ENCODE measurements at places on chromosomes 16 and 17.
A peak's percentile ranks its signal among the peaks of the same experiment; 100 is the strongest.

DNA sequence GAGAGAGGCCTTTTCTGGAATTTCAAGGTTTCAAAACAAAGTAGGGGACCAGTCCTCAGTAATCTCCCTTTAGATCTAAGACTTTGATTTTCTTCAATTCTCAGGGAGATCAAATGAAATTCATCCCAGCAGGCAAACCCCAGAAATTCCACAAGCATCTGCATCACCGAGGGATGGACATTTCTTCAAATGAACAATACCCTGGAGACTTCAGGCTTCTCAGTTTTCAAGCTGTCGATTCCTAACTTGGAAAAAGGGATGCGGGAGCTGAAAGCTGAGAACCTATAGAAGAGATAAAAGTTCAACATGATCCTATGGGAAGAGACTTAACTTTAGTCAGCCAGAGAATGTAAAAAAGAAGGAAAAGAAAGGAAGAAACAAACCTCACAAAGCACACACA is 296.9 kb upstream of the CDH5 start:
- DNase-seq, result no peak

DNA sequence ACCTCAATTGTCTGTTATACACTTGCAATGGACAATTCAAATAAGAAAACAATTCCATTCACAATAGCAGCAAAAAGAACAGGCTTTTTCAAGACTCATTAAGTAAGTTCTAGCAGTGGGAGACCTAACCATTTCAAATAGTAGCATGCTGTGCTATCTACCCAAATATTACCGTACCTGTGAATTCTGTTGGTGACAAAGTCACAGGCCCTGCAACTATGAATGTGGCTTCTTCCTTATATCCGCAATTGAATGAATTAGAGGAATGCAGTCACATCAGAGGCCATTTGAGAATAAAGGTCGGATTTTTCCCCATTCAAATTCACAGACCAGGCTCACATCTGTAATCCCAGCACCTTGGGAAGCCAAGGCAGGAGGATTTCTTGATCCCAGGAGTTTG is 800 bp upstream of the NME4 start:
- DNase-seq, result no peak

- no peak for DNase-seq
These were observed 12.0 kb downstream of the TBC1D16 start for GRCh38 chr17:80023481-80024205.

DNA sequence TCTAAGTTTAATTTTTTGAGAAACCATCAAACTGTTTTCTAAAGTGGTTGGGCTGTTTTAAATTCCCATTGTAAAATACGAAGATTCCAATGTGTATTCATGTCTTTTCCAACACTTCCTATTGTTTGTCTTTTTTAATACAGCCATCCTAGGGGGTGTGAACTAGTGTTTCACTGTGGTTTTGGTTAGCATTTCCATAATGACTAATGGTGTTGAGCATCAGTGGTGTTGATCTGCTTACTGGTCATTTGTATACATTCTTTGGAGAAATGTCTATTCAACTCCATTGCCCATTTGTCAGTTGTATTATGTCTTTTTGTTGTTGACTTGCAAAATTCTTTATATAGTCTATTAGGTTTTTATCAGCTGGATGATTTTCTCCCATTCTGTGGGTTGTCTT is 239.2 kb upstream of the AXIN2 start:
- DNase-seq, result no peak

GRCh38 chr17:73096211-73096610 is 3.7 kb upstream of the SLC39A11 start:
- DNase-seq, result no peak

DNA sequence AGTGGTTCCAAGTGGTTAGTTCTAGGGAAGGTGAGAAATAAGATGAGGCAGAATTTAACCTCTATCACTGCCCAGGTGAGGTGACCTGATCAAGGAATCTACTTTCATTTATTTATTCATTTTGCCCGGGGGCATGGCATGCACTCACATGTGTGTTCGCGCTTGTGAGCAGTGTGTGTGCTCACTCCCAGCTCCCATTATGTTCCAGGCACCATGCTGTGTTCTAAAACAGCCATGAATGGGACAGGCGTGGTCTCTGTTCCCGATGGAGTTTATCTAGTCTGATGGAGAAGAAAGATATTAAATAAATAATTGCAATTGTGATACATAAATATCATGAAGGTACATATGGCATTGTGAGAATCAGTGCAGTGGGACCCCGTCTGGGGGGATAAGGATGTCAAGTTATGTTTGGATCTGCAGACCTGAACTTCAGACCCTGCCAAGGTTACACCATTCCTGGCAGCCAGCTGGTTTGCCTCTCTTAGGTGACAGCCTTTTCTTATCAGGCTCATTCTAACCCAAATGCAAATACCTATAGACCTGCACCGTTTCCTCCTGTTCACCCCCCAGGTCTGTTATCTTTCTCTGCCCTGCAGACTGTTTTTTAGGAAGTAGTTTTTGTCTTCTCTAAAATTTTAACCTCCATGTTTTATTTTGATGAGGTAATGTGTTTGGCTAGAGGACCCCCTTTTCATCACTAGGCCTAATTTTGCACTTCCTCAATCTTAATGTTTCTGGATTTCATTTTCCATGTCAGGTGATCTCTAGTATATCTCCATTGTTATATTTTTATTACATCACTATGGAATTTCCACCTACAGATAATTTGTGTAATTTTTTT is 11.8 kb downstream of the CYB5B start:
- DNase-seq, result no peak

DNA sequence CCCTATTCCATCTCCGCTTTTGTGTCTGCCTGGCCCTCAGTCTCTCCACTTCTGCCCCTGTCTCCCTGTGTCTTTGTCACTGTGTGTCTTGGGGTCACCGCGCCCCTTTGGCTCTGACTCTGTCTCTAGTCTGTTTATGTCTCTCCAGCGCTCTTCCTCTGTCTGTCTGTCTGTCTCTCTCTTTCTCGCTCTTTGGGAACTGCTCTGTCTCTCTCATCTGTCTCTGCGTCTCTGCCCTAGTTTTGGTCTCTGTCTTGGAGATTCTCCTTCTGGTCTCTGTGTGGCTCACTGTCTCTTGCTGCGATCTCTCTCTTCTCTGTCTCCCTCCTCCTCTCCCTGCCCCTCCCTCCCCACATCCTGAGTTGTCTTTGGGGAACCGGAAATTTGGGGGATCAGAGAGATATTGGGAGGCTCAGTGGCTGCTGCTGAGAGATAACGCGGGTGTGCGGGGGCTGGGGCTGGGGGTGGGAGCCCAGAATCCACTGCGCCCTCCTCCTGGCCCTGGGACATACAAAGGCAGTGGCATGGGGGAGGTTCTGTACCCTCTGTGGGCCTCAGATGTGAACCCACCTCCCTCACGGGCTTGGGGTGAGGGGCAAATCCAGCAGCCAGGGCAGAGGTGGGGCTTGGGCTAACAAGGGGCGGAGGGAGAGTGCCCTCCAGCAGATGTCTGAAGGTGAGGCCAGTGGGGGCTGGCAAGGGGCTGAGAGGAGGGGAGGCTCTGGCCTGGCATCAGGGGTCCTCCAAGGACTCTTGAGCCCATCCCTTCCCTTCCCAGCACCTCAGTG is 24.4 kb downstream of the LAT start:
- DNase-seq, result no peak

DNA sequence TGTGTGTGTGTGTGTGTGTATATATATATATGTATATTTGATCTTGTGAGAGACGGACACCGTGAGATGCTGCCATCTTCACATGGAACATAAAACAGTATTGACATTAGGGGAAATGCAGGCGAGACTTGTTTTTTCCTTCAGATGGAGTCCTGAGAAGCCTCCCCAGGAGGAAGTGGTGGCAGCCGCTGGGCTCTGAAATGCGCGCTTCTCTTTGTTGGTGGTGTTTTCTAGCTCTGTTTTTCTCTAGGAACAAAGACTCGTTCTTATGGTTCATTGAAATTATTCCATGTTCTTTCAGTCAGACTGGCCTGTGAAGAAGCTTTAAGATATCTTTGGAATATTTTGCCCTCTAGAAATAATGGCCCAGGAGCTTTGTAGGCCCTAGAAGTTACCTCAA is 32.9 kb downstream of the SNX29 start:
- no peak for DNase-seq

DNA sequence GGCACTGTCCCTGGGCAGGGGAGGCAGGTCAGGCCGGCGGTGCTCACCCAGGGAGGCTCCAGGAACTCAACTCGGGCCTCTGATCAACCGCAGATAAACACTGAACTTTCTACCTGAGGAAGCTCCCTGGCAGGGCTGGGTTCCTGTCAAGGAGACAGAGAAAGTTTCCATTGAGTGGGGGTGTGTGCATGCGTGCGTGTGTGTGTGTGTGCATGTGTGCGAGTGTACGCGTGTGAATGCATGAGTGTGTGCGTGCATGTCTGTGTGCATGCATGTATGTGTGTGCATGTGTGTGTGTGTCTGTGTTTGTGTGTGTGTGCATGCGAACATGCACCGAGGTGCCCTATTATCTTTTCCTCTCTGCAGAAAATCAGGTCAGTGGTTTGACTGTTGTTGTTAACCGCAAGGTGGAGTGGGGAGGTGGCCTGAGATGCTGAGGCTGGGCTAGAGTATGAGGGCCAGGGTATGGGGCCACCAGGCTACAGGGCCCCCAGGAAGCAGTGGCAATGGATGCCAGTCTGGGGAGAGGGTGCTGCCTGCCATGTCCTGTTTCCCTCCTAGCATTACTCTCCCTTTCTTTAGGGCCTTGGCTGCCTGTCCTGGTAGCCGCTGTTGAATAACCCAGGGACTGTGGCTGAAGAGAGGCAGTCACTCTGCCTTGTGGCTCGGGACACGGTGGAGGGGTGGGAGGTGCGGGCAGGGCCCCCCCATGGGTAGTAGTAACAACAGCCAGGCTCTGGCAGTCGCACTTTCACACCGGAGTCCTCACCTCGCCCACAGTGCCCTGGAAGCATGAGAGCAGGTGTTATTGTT is 24.0 kb downstream of the CCR7 start:
- no peak for DNase-seq

DNA sequence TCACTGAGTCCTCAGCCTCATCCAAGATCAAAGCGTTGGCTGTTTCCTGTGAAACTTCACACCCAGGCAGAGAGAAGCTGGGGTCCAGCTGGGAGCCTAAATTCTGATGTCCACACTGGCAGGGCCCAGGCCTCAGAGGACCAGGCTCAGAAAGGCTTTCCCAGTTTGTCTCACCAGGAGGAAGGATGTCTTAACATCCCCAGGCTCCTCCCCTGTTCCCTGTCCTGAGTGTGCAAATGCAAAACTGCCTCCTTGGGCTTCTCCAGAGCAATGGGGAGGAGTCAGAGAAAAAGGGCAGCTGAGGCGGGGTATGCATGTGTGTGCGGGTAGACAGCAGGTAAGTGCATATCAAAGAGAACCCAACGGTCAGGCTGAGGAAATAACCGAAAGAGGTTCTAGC is 45.7 kb downstream of the CUEDC1 start:
- no peak for DNase-seq

GRCh38 chr16:69534720-69535119 is 31.0 kb upstream of the NFAT5 start:
- no peak for DNase-seq

GRCh38 chr17:65174974-65175373 is 37.8 kb downstream of the RGS9 start:
- no peak for DNase-seq

- peak; percentile 93 for DNase-seq
These were observed 111.0 kb downstream of the N4BP1 start for GRCh38 chr16:48498769-48499631.

DNA sequence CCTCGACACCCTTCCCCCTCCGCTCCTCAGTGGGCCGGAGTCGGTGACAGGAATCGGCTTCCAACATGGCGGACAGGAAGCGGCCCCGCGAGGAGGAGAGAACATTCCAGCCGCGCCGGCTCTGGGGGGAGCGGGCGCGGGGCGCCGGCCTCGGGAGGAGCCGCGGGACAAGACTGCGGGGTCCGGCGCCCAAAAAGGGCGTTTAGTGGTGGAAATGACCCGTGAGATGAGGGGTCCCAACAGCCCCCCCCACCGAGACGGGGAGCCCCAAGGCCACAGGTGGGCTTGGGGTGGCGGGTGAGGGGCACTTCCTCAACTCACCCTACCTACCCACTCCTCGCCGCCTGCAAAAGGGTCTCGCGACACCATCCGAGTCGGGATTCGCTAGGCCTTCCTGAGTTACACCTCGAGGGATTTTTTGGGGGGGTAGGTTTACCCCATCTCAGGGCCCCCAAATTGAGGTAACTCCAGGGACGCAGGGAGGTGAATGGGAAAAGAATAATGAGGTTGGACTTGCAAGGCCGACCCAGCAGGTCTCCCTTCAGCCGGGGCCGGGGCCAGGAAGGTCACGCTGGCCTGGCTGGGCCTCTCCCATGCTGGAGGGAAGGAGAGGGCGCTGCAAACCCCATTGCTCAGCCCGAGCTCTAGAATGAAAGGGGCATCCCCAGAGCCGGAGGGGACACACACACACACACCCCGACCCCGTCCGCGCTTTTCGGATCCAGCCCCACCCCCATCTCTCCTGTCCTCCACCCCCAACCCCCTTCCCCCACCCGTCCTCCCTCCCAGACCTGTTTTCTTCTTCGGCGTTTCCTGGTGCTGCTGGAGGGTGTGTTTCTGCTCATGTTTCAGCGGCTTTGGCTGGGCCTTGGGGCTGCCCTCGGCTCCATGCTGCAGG is 707 bp downstream of the NUFIP2 start:
- peak; percentile 51 for DNase-seq

DNA sequence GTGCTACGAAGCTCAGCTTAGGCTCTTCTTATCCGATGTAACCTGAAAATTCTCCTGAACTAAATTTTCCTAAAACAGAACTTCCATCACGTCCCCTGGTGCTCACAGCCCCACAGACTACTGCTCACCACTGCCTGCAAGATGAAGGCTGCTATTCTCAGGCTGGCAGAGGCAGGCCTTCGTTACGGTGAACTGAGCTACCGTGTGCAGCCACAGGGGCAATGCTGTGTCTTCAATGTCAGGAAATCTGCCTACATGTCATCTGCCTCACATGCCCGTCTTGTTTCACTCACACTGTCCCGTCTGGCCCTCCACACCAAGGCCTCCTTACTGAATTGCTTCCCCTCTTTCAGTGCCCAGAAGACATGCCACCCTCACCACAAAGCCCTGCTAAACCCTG is 15.9 kb downstream of the EMC8 start:
- DNase-seq, result no peak

GRCh38 chr16:68921637-68922036 is 78.3 kb downstream of the TANGO6 start:
- peak; percentile 99 for DNase-seq

DNA sequence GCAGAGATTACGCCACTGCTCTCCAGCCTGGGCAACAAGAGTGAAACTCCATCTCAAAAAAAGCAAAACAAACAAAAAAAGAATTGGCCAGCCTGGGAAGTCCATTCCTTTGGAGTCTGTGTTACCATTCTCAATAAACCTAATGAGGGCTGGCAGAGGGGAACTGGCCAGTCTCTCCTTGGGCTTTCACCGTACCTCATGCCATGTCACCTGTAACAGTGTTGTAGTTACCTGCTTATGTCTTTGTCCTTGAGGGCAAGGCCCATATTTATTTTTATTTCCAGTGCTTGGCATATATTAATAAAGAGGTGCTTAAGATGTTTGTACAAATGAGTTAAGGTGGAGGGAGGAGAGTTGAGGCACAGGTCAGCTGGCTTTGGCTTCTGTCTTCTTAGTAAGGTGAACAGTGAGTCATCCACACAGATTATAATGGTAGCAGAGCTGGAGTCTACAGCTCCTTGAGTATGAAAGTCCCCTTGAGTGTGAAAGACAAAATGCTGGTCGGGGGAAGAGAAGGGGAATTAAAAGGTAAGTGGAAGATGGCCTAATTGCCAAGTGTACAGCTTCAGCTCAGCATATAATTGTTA is 8.4 kb downstream of the C1QBP start:
- peak; percentile 38 for DNase-seq

Measured in epithelial cell of esophagus (primary cell).